ENCODE measurements at places on chromosomes 2 and 18.

- no peak for DNase-seq
Observed at GRCh38 chr2:238457927-238458324, 31.2 kb downstream of the ASB1 start.

GRCh38 chr2:237818066-237818473 lies 19.5 kb downstream of the RBM44 start:
- peak; percentile 72 for DNase-seq

DNA sequence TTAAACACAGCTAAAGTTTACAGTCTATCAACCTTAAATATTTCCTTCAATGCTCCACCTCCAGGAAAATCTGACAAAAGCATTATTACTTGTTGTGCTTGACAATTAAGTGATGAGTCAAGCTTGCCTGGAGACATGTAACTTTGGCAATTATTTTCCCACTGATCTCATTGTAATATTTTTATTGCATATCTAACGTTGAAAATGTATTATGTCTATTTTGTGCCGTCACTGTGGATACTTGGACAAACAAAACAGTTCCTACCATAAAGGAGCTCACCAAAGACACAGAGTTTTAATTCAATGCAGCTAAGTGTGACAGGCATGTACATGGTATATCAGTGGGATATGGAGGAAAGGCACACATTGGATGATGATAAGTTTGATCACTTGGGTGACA lies 24.7 kb downstream of the RNF103 start:
- no peak for DNase-seq

- DNase-seq, result no peak
Observed at GRCh38 chr18:31683106-31683505, 1.3 kb downstream of the B4GALT6 start.

DNA sequence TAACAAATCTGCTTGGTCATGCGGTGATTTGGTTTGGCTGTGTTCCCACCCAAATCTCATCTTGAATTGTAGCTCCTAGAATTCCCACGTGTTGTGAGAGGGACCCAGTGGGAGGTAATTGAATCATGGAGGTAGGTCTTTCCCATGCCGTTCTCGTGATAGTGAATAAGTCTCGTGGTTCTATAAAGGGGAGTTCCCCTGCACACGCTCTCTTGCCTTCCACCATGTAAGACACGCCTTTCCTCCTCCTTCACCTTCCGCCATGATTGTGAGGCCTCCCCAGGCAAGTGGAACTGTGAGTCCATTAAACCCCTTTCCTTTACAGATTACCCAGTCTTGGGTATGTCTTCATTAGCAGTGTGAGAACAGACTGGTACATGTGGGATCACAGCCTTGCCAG lies 36.7 kb downstream of the TRABD2A start:
- no peak for DNase-seq

- no peak for DNase-seq
Observed at GRCh38 chr2:189584686-189585085, 4.1 kb upstream of the SLC40A1 start.

GRCh38 chr18:60978338-60978737 lies 354.9 kb upstream of the CDH20 start:
- peak; percentile 60 for DNase-seq

DNA sequence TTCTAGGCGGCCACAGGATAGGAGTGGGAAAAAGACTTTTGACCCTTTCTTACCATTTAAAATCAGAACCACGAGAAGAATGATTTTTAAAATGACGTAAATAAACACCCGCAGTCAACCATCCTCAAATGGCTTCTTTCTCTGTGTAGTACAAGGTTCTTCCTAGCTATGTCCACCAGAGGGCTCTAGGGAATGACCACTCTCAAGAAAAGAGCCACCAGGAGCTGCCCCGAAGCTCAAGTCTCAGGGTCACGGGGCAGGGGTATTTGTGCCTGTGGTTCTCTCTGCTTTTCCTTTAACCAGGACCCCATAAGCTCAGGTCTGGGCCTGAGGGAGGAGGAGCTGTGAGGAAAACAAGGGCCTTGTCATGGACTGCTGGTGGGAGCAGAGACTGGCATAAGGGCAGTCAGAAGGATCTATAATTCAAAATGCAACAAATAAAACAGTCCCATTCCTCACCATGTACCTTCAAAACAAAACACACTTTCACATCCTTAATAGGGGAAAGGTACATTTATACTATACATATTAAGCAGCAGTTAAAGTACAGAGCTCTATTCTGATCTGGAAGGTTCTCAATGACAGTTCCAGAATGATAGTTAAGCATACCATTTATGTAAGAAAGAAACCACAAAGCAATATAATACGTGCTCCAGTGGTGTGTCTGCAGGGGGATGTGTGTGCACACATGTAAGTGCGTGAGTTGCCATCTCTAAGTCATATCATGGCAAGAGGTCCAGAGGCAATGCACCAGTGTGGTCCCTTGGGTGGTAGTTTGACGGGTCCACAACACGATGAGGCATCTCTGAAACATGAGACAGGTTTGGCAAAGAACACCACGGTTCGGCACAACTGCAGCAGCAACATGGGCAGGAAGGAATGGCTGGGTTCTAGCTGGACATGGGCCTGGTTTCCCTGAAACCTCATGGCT lies 18.6 kb downstream of the LYPD1 start:
- no peak for DNase-seq

DNA sequence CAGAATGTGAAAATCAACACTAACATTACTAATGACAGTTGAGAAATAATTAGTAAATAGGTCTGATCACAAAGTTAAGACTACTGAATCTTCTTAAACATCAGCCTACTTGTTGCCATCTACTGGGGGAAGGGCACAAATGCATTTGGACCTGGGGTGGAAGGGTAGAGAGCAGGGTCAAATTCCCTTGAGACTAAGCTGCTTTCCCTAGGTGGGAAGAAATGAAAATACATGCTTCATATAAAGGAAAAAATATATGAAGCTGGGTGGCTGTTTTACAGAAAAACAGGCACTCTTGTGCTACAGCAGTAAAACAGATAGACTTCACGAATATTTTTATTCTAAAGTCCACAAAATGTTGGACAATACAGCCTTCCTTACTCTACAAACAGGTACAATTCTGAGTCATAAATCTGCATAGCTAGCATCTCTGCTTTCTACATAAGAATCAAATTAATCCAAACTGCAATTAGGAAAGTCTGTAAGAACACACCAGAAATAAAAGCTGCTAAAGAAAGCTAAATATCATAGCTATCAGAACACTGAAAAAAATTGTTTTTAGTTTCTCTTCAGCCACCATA lies 10.9 kb downstream of the TRIP12 start:
- no peak for DNase-seq

GRCh38 chr18:59700535-59700967 lies 3.3 kb upstream of the CCBE1 start:
- no peak for DNase-seq

DNA sequence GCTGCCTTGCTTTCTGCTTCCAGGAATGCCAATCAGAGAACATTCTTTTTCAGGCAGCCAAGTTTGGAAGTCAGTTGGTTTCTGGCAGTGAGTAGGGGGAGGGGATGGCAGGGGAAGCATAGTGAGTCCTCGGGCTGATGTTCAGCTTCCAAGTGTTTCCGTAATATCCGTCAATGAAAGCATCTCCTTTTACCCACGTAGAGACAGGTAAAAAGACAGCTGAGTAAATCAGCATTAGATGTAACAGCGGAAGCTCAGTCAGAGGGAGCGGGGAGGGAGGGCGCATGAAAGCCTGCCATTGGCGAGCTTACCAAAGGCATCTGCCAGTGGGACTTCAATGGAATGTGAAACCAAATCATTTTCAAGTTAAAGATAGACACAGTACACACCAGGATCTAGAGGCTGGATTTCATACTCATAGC lies 117.1 kb upstream of the DTNA start:
- peak; percentile 35 for DNase-seq

GRCh38 chr2:168120310-168120709 lies 127.1 kb downstream of the STK39 start:
- DNase-seq, result no peak

GRCh38 chr18:80033181-80034067 lies 810 bp upstream of the RBFA start:
- no peak for DNase-seq

GRCh38 chr2:1518331-1518803 lies 105.1 kb downstream of the TPO start:
- no peak for DNase-seq

DNA sequence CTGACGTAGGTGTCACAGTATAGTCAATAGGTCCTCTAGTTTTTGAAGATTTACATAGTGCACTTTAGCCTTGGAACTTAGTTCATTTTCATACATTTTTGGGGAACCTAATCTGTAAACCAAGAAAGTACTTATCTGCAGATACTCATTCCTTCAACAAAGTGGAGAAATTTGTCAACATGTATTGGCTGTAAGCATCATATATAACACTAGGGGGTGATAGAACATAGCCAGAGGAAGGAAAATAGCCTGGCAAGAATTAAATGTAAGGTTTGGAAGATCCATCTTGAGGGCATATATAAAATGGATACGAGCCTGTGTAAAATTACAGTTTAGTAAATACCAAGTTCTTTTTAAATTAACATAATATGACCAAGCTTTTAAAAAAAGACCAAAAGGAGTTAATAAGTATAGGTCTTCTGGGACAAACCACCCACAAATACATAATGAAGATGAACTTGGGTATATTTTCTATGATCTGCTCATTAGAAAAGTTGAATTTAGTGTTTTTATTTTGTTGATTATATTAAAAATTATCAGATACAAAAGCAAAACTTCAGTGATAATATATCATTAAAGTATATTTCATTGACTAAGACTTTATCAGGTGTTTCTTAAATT lies 18.2 kb downstream of the RPL37A start:
- no peak for DNase-seq

GRCh38 chr2:146271131-146271831 lies 1573.5 kb upstream of the ACVR2A start:
- DNase-seq, result no peak

DNA sequence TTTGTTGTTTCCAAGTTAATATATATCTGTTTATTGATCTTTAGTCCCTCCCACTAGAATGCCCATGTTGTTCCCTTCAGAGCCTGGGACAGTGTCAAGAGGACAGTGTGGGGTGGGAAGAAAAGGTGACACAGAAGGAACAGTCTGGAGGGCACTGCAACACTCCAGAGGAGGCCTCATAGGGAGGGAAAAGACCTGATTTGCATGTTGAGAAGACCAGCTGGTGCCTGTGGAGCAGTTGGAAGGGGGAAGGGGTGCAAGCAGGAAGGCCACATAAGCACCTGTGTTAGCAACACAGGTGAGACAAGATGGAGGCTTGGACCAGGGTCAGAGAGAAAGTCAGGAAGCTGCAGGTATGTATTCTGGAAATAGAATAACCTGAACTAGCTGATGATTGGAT lies 48.1 kb upstream of the FHOD3 start:
- DNase-seq, result no peak

- DNase-seq, result no peak
Observed at GRCh38 chr18:28073658-28074057, 103.3 kb downstream of the CDH2 start.

DNA sequence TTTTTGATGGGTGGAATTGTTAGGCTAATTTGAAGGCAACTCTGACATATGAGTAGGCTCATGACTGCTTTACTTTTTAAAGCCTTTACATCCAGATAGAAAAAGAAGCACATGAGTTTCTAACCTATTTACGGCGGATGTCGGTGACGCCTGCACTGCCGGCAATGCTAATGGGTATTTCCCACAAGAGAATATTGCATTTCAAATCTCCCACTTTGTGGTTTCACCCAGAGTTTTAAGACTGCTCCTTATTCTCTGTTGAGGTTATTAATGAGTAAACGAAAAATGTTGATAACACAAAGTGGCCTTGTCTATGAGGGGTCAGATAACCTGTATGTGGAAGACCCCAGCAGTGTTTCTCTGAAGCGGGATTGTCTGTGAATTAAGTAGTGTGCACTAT lies 14.0 kb downstream of the CCDC85A start:
- no peak for DNase-seq

DNA sequence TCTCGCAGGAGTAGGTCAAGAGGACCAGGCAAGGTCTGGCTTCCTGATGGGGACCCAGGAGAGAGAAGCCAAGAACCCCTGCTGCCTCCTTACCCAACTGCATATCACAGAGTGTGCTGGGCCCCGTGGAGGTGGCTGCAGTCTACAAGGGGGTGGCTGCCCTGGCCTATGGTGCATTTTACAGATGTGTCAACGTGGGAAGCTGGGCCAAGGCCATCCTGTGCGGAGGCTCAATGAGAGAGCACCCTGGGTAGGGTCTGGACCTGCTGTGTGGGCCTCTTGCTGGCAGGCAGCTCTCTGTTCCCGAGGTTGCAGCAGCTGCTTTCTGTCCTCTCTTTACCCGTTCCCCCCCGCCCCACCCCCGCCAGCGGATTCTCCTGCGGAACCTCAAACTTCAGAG lies 61.4 kb downstream of the GBX2 start:
- DNase-seq, result no peak

DNA sequence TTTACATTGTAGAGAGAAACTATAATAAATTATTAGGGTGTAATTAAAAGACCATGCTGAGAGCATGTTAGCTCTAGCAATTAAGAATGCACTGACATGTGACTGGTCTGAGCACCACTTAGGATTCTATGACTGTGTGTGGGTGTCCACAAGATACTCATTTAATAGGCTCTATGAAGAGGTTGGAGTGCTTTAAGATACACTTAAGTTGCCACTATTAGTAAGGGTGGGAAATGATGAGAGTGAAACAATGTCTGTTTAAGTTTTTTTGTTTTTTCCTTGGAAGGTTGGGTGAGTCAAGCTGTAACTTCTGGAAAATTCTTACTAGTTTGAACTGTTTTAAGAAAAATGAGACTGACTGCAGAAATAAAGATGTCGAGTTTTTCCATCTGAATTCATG lies 1.8 kb upstream of the FAP start:
- DNase-seq, result no peak

- no peak for DNase-seq
Observed at GRCh38 chr2:54550547-54550946, 94.4 kb downstream of the SPTBN1 start.

DNA sequence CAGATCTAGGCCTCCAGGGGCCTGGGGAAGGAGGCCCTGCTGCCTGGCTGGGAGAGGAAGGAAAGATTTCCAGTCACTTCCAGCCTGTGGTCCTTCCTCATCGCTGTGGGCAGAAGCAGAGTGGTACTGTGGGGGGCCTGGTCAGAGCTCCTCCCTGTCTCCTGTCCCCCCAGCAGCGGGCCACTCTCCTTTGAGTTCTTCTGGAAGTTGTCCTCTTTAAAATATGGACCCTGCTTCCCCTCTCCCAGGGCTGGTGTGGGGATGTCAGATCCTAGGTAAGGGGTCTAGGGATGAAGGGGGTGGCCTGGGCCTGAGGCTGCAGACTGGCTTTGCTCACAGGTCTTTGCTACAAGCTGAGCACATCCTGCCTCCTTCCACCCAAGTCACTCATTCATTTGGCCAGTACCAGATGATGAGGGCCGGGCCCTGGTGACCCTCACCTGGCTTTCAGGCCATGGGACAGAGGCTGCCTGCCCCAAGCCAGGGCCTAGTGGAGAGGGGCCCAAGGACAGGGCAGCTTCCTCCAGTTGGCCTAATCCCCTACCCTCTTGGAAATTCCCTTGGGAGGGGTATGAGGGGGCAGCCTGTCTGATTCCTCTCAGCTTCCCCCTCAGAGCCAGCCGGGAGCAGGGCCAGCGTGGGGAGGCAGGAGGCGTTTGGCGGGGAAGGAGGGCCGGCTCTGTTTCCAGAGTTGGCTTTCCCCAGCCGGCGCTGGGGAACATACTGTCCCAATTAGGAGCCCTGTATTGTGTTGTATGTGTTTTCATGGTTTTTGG lies 231.9 kb downstream of the DYSF start:
- DNase-seq, result no peak

- DNase-seq, result no peak
Observed at GRCh38 chr18:23662309-23663263, at the start of gene ANKRD29. Gene ANKRD29 (minus strand): TSS chr18:23662911. CDS start chr18:23662730, 181 bp downstream.

GRCh38 chr2:145939949-145940348 lies 1420.0 kb upstream of the ZEB2 start:
- DNase-seq, result no peak

Measured in fibroblast of skin of left quadriceps (primary cell).